ENCODE measurements at places on chromosomes 4 and X.
A peak's percentile ranks its signal among the peaks of the same experiment; 100 is the strongest.

DNA sequence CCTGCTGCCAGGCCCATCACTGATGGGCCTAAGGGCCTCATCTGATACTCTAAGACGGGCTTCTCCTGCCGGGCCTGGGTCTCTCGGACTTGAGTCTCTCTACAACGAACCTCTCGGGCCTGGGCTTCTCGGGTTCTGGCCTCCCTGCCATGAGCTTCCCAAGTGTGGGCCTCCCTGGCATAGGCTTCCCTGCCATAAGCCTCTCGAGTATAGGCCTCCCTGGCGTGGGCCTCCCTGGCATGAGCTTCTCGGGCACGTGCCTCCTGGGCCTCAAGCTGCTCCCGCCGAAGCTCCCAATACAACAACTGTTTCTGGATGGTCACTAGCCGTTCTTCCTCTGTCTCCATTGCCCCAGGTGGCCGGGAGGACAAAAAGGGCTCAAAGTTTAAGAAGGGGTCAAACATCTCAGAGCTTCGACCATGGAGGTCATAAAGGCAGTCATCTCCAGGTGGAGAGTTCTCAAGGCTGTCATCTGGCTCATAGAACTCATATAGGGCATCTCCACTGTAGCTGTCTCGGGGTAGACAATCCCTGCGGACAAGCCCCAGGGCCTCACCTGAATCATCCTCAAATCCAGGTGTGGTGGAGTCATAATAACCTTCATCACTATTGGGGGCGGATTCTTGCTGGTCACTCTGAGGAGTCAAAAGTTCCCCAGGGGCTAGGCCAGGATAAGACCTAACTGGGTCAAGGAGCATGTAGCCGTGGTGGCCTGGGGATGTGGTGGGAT lies 14.1 kb downstream of the AMER1 start:
- no peak for DNase-seq

GRCh38 chr4:87392183-87392582 lies 1.2 kb upstream of the HSD17B11 start:
- DNase-seq = no peak

- DNase-seq = no peak
Measured at GRCh38 chr4:113397114-113397701, 347.8 kb downstream of the ANK2 start.

DNA sequence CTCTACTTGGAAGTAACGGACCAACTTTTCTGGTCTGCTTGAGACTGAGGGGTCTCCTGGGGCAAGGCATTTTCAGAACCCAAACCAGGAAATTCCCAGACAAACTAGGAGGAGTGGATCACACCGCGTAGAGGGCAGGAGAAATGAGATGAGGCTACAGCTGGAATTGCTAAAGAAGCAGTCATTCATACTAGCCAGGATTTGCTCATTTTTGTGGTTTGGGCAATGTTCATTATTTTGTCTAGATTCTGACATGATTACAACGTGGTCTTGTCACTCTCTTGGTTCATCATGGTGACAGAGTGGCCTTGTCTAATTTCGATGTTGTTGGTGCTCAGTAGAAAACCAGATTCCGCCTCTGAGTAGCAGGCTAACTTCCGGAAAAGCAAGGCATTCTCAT lies 63.2 kb downstream of the BANK1 start:
- no peak for DNase-seq

DNA sequence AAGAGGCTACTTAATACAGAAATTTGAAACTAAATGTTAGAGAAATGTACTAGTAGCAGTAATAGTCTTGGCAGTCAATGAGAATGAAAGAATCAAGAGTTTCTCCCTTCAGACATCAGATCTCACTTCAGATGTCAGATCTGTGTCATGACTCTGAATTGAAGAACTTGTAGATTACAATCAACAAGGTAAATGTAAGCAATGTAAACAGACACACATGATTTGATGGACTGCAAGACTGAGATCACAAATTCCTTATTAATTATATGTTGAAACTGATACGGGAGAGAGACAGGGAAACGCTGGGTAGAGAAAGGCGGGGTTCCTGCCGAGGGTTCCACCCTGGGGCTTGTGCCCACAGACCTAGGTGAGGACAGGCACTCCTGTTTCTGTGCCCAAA lies 65.5 kb upstream of the HHIP start:
- no peak for DNase-seq

DNA sequence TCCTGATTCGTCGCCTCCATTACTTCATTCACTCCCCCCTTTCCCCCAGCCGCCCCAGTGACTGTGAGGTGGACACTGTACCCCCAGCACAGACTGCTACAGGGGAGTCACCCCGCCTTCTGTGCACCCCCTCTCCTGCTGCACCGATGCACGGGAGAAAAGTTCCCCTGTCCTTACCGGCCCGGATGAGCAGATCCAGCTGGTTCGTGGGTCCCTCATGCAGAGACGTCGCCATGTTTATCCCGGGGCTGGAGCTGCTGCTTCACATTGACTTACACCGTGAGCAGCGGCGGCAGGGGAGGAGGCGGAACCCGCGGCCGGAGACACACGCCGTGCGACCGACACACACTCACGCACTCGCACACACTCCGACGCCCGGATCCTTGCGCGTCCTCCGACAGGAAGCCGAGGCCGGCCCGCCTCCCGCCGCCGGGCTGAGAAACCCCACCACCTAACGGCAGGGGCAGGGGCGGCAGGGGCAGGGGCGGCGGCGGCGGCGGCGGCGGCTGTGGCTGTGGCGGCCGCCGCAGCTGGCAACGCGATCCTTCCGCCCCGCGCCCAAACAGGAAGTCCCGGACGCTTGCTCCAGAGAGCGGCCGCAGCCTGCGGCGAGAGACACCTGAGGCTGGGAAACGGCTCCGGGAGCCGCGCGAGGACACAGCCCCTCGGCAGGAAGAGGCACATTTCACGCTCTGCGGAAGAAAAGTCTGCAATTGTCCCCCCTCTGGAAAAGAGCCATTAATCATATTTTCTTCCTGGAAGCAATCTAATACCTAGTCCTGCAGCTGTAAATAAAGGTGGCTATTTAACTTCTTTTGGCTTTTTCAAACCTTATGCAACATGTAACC lies 68.6 kb downstream of the NOCT start:
- peak; percentile 96 for DNase-seq

DNA sequence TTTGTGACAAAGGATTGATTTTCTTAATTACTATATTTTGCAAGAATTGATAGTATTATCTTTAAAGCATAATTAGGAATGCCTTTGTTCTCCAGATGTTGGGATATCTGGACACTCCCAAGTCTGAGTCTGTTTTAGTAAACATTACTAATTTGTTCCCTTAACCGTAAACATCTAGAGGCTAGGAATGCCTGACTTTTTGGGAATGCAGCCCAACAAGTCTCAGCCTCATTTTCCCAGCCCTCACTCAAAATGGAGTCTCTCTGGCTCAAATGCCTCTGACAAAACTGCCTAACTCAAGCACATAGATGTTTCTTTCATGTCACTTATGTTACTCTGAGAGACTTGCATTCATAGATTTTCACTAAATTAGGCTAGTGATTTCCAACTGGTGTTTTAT lies 297.0 kb upstream of the CLNK start:
- DNase-seq = no peak

DNA sequence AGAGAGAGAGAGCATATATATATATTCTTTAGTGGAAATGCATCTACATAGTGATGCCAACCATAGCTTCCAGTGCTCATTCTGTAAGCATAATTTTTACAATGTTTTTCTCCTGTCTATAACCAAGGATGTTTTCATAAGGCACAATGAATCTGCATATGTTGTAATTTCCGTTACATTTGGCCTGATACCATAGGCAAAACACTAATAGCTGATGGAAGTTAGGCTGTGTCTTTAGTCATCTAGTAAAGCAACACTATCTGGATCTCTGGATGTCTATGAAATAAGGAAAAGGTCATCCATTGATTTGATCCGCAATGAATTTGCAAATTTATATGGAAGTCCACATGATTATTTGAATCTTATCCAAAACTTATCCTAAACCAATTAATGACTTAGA lies 8.1 kb downstream of the PCDH7 start:
- no peak for DNase-seq

Data from COR-L47 (cell line).